ENCODE measurements at places on chromosomes 12 and 14.

DNA sequence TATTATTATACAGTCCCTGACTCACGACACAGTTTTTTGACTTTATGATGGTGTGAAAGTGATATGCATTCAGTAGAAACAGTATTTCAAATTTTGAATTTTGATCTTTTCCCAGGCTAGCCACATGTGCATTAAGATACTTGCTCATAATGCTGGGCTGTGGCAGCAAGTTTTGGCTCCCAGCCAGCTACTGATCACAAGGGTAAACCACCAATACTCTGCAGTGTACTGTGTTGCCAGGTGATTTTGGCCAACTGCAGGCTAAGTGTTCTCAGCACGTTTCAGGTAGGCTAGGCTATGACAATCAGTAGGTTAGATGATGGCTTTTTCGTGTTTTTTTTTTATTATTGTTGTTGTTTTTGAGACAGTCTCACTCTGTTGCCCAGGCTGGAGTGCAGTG is 69.4 kb upstream of the ACTN1 start:
- DNase-seq, result no peak

DNA sequence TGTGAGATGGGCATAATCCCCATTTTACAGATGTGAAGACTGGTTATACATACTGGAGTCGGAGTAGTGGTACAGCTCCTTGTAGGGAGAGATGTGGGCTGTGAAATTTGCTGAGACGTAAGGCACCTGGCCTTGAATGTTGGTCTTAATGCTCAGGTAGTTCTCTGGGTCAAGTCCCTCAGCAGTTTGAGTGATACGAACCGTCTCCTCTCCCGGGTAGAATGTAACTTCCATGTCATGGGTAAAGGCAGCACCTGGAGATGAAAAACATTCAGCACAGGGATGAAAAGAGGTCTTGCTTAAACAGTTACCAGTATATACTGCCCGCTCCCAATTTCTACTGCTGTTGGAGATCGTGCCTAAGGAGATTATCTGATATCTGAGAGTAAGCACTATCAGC is 28.3 kb downstream of the NID2 start:
- no peak for DNase-seq

DNA sequence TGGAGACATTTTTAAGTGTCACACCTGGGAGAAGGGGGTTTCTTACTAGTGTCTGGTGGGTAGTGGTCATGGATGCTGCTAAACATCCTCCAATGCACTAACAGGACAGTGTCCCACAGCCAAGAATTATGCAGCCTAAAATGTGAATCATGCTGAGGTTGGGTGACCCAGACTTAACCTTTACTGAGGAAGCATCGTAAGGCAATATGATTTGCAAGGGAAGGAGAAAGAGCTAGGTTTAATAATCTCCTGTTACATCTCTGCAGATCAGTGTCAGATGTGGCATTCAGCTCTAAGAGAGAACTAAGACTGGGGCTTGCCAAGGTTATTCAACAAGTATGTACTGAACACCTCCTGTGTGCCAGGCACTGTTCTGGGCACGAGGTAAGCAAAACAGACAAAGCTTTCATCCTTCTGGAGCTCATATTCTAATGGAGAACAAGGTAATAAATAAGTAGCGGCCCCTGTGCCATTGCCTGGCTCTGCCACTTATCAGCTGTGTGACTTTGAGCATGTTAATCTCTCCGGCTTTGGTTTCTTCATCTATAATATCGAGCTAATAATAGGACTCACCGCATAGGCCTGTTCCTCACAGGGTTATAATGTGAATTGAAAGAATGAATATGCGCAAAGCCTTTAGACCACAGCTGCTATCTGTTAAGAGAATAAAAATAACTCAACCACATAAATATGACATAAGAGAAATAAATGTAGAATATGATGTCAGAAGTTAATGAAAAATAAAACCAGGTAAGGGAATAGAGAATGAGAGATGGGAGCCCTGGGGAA is 13.5 kb upstream of the GOLGA5 start:
- DNase-seq, result peak; percentile 55

- DNase-seq, result no peak
Observed at GRCh38 chr12:11015775-11016430, 6.5 kb downstream of the TAS2R19 start.

GRCh38 chr14:28596391-28596790 is 170.2 kb upstream of the FOXG1 start:
- DNase-seq, result no peak

- no peak for DNase-seq
Observed at GRCh38 chr12:115208098-115208497, 524.1 kb upstream of the TBX3 start.

DNA sequence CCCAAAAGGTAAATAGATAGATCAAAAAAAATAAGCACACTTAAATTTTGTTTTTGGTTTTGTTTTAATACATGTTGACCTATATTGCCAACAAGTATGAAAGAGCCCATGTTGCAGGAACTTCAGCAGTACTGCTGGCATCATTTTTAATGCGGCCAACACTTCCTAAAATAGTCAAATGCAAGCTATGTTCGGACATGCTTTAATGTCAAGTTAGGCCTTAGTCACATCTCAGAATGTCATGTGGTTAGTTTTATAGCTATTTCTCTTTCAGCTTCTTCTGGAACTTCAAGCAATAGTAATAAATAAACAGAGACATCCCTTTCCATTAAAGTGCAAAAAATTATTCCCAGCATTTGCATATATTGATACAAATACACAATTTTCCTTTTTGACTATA is 153.4 kb downstream of the PIK3C2G start:
- DNase-seq, result no peak

- DNase-seq, result no peak
Observed at GRCh38 chr12:38759621-38760020, 145.8 kb downstream of the CPNE8 start.

DNA sequence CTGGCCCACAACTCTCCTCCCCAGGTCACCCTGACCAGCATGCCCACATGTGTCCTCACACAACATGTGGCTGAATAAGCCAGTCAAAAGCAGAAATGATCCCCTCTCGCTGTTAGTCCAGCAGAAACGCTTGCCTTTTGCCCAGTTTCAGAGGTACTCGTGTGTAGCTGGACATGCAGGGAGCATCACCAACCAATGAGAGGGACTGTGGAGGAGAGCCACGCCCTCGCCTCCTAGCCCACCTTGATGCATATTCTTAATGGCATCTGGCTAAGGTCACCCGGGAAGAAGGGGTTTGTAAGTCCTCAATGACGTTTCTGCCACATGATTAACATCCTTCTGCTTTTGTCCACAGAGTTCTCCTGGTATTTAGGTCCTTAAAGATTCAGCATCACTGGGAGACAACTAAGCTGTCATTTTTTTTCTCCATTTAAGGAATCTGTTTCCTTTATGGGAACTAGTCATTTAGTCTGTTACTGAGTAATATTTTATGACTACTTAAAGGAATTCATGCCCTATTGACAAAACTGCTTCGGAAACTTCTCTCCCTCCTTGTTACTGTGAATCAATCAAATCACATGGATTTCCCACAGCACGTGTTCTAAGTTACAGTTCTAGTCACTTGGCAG is 134.0 kb downstream of the GCH1 start:
- no peak for DNase-seq

GRCh38 chr12:51792417-51792816 is 56.1 kb downstream of the FIGNL2 start:
- DNase-seq, result no peak

DNA sequence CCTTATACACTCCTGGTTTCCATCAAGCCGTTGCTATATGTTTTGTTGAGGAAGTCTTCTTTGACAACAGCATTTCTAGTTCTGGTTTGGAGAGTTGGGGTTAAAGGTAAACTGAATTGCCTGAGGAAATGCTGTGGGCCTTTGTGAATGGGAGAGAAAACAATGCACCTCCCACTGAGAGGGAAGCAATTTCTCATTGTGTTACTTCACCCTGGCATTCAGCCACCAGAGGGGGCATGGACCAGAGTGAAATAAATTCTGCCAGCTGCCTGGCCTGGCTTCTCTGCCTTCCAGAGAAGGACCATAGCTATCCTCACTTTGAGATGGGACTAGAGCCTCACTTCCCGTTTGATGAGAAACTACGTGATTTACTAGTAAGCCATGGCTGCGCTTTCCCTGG is 475.3 kb downstream of the EGLN3 start:
- DNase-seq, result no peak

DNA sequence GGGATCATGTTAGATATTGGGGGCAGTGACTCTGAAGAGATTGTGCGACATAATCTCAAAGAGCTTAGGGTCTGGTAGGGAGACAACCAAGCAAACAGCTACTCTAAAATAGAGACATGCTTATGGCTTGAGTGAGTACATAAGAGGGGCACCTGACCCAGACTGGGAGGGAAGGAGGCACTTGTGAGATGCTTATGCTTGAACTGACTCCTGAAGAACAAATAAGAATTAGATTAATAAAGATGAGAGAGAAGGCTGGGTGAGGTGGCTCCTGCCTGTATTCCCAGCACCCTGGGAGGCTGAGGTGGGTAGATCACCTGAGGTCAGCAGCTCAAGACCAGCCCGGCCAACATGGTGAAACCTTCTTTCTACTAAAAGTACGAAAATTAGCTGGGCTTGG is 19.1 kb downstream of the TMTC2 start:
- no peak for DNase-seq

DNA sequence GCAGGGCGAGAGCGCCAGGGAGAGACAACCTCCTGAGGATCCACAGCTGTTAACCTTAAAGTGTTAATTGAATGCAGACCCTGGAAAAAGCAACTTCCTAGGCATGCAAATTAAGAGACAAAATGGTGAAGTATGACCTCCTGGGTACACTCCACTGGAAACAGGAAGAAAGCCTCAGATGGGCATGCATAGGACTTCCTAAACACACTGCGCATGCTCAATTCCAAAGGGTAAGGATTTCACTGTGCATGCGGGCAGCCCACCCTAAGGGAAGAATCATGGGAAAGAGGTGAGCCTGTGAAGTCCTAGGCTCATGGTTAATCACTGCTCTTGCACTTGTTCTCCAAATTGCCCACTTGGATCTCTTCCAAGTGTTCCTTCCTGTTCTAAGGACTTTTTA is 80.5 kb upstream of the CAPRIN2 start:
- no peak for DNase-seq

DNA sequence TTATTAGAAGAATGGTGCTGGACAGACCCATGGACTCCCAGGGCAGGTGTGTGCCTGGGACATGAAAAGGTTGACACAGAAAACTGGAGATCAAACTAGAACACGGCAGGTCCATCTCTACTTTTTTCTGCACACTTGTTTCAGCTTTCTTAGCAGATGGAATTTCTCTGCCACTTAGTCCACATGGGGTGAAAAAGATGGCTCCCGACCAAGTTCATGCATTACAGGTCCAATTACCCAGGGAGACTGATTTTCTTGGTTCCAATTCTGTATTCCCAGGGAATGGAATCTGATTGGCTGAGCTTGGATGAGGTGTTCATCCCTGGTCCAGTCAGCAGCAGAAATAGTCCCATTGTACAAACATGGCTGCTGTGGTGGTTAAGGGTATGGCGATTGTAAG is 238.9 kb upstream of the SRRM4 start:
- DNase-seq, result no peak

- peak; percentile 59 for DNase-seq
Observed at GRCh38 chr14:22872033-22872832, 693 bp downstream of the LRP10 start.

Data from GM04503 (cell line).